ENCODE measurements at places on chromosomes 12 and 14.
A peak's percentile ranks its signal among the peaks of the same experiment; 100 is the strongest.

DNA sequence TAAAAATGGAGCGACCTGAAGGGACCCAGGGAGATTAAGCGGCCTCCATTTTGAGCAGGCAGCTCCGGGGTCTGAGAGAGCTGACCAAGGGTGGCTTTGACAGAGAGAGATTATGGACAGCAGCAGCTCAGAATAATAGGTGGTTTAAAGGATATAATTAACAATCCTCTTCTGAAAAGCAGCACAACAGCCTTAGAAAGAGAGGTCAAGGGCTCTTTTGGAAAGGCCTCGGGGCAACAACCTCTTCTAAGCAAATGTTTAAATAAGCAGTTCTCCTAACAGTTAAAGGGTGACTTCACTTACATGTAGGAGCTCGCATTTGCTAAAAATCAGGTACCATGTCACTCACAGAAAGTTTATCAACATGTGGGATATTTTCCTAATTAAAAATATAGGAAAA lies 87.2 kb upstream of the FRMD6 start:
- DNase-seq, result no peak

- DNase-seq, result no peak
These were observed 103.5 kb upstream of the SLC38A2 start for GRCh38 chr12:46475972-46476645.

GRCh38 chr14:72736308-72736707 lies 157.6 kb downstream of the DPF3 start:
- no peak for DNase-seq

DNA sequence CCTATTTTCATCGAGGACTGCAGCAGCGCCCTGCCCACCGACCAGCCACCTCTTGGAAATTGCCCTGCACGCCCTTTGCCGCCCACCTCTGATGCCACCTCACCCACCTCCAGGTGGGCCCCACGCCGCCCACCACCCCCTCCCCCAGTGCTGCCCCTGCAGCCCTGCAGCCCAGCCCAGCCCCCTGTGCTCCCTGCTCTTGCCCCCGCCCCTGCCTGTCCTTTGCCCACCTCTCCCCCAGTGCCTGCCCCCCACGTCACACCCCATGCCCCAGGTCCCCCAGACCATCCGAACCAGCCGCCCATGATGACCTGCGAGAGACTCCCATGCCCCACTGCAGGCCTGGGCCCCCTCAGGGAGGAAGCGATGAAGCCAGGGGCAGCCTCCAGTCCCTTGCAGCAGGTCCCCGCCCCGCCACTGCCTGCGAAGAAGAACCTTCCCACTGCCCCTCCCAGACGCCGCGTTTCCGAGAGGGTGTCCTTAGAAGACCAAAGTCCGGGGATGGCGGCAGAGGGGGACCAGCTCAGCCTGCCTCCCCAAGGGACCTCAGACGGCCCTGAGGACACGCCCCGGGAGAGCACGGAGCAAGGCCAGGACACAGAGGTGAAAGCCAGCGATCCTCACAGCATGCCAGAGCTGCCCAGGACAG lies 96.5 kb downstream of the LGMN start:
- peak; percentile 40 for DNase-seq

DNA sequence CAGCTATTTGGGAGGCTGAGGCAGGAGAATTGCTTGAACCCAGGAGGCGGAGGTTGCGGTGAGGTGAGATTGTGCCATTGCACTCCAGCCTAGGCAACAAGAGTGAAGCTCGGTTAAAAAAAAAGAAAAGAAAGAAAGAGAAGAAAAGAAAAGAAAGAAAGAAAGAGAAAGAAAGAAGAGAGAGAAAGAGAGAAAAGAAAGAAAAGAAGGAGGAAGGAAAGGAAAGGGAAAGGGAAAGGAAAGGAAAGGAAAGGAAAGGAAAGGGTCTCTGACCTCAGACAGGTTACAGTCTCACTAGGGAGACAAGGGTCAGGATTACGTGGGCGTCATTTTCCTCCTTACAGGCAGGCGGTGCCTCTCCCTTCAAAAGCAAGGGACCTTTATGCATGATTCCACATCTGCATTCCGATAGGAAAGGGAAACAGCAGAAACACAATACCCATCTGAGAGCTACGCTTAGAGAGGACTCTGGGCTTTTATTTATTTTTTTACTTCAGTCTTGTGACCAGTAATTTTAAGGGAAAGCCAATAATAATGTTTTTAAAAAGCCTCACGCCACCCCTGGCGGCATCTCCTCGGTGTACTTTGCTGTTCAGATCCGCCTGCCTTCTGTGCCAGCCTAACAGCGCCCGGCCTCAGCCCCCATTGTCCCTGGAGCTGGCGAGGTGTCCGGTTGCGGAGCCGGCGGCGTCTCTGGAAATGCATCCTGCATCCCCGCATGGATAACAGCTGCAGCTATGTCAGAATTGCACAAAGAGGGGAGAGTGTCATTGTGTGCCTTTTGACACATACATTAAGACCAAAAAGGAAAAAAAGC lies 945 bp upstream of the HIP1R start:
- no peak for DNase-seq

DNA sequence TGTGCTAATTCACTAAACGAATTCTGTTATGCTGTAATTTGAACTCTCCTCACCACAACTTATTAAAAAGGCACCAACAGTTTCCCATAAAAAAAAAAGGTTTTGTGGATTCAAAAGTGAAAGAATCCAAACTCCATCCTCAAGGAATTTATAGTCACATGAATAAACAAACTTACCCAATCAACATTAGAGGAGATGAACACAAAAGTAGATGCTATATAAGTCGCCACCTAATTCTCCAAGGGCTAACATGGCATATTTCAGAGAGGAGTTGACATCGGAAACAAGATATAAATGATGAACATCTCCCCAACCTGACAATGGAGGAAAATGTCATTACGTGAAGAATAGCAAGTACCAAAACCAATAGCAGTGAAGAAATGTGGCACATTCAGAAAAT lies 265.5 kb upstream of the PRKD1 start:
- no peak for DNase-seq

DNA sequence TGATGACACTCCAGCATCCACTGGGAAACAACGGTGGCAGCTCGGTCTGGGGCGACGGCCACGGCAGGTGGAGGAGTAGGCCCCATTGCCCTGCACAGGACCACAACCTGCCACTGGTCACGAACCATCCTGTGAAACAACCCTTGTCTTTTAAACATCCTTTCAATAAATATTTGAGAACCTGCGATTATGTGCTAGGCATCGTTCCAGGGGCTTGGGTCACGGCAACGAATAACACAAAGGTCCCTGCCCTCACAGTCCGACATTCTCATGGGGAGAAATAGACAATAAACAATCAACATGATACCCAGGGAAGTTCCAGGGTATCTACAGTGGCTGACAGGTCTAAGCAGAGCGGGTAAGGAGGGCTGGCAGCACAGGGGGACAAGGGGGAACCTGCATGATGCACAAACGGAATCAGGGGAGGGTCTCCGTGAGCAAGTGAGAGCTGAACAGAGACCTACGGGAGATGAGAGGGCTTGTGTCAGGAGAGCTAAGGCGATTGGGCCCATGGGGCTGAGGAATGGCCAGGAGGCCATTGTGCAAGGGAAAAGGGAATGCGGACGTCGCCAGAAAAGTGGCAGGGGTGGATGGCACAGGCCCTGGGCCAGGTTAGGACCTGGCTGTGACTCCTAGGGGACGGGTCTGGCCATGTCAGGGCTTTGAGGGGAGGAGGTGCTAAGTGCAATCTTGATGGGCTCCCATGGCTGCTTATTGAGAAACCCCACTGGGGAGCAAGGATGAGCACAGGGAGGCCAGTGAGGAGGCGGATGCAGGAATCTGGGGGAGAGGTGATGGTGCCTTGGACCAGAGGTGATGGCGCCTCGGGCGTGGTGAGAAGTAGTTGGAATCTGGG lies 9.7 kb downstream of the SCARB1 start:
- no peak for DNase-seq

GRCh38 chr14:53148671-53149070 lies 4.5 kb downstream of the DDHD1 start:
- DNase-seq, result no peak

- DNase-seq, result peak; percentile 58
These were observed 7.8 kb upstream of the DTX1 start for GRCh38 chr12:113048716-113049127.

DNA sequence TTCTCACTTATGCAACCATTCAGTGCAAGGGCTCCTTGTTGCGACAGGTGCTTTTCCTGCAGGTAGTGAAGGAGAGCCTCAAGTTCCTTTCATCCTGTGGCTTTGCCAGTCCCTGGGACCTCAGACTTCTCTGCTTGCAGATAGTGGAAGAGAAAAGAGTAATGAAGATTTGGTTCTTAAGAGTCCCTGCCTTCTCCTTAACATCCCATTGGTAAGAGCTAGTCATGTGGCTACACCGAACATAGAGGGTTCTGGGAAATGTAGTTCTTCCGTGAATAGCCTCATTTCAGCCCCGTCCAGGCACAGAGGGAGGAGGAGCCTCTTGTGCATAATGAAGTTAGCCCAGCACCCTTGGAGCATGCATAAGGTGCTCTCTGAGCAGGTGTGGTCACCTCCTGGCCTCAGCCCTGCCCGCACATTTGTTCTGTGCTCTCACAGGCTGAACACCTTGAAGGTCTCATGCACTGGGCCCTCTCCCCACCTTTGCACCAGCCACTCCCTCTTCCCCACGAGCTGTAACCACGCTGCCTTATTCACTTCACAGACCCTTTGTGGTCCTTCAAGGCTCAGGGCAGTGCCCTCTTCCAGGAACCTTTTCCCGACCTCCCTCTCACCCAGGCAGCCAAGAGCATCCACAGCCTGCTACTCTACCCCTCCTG lies 134.0 kb downstream of the BCL11B start:
- DNase-seq, result no peak

GRCh38 chr14:59464486-59465315 lies 479 bp downstream of the GPR135 start:
- DNase-seq, result peak; percentile 29

DNA sequence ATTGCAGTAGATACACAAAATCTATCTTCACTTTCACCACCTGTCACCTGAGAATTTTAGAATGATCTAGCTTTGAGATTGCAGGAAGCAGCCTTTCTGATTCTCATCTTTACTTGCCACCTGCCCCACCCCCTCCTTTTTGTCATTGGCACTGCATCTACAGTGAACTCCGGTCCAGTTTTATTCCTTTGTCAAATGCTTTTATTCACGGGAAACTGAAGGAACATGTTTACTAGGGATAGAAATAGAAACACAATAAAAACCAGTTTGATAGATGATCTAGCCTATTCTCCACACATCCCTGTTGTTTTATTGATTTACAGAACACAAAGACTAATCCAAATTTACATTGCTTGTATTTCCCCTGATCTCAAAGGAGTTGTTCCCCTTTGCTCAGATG lies 471.7 kb upstream of the STXBP6 start:
- no peak for DNase-seq

DNA sequence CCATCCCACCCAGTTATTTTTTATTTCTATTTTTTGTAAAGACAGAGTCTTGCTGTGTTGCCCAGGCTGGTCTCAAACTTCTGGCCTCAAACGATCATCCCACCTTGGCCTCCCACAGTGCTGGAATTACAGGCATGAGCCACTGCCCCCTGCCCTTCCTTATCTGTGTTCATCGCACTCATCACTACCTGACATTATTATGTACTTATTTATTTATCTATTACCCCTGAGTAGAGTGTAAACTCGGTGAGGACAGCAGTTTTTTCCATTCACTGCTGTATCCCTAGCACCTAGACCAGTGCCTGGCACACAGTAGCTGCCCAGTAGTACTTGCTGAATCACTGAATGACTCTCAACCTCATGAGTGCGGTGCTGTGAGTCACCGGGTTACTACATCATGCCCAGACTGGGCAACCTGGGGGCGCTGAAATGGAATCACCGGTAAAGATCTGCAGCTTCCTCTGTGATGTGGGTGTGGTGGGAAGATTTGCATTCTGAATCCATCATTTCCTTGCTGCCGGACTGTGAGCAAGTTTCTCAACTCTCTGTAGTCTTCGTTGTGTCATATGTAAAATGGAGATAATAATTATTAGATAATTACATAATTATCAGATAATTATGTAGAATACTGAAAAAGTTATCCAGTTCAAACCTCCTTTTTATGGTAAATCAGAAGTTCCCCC lies 81.9 kb upstream of the USP44 start:
- DNase-seq, result no peak

DNA sequence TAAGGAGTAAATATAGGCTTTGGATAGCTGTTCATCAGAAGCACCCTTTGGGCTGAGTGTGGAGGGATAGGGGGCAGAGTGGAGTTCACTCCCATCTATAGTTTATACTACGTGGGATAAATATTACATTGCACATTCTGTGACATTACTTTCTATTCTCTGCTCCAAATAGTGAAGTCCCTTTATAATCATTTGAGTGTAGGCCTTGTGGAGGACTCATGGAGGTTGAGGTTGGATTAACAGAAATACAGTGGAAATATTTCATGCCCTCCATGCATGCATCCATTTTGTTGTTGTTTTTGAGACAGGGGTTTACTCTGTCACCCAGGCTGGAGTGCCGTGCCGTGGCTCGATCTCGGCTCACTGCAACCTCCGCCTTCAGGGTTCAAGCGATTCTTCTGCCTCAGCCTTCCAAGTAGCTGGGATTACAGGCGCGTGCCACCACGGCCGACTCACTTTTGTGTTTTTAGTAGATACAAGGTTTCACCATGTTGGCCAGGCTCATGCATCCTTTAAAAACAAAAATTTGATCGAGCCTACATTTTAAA lies 1.4 kb downstream of the CHPT1 start:
- DNase-seq, result no peak

DNA sequence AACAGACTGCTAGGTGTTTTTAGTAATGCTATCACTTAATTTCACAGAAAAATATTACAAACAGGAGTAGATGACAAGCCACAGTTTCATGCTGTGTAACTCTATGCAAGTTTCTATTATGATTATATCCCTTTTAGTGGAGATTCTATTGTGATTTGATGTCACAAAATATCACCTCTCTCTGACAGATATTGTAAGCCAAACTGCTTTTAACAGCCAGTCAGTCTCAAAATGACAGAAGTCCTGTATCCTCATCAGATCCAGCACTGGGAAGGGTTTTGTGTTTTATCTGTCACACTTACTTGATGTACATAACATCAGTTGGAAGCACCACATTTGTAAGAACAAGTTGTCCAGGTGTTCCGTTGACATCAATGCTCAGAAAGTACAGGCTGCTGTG lies 164.8 kb downstream of the DERA start:
- no peak for DNase-seq

DNA sequence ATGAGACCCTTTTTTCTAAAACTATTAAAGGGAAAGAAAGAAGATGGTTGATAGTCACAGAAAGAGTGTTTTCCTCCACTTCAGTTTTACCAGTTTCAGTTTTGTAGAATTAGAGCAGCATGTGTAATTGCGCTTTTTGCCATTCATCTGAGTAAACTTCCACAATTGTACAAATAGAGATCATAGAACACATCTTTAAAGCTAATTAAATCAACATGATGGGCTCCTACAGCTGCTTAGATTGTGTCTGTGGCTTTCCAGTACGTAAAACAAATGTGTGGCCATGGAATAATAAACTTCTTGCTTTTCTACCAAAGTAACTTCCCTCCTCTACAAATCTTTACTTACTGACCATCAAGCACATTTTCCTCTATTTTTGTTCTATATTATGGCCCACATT lies 84.2 kb upstream of the LRIG3 start:
- DNase-seq, result no peak

- no peak for DNase-seq
These were observed 259.1 kb downstream of the PCNX1 start for GRCh38 chr14:71166180-71166837.

Data from activated CD4-positive, alpha-beta T cell treated with anti-CD3 and anti-CD28 coated beads for 24 hours (primary cell).